ENCODE measurements at places on chromosomes 11 and 22.

GRCh38 chr22:28737701-28738100, 3.9 kb downstream of the CHEK2 start:
- DNase-seq, result no peak

DNA sequence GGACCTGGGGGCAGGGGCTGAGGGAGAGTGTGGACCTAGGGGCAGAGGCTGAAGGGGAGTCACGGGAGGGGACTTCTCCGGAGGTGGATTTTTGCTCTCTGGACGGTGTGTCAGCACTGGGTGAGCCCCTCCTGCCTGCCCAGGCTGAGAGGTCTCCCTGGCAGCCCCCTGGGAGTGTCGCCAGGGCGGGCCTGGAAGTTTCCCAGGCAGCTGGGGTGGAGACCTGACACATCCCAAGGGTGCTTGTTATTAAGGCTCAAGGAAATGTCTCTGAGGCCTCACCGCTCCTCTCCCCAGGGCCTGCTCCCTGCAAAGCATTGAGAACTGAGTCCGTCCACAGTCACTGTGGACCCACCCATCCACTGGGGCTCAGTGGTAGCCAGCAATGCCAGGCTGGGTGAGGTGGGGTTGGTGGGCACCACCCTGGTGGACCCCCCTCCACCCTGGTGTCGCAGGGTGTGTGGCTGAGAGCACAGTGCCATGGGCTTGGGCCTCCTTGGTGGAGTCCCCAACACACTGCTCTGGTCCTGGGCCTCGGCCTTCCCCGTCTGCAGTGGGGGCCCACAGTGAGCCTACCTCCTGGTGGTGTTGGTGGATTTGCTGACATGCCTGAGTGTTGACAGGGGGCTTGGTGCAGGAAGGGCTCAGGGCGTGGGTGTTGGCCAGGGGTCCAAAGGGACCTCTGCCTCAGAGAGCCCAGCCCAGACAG, 2.5 kb downstream of the CD81 start:
- no peak for DNase-seq

GRCh38 chr11:1854949-1855885, 2.3 kb downstream of the LSP1 start:
- no peak for DNase-seq

GRCh38 chr22:30824096-30824495, 129.4 kb downstream of the OSBP2 start:
- no peak for DNase-seq

DNA sequence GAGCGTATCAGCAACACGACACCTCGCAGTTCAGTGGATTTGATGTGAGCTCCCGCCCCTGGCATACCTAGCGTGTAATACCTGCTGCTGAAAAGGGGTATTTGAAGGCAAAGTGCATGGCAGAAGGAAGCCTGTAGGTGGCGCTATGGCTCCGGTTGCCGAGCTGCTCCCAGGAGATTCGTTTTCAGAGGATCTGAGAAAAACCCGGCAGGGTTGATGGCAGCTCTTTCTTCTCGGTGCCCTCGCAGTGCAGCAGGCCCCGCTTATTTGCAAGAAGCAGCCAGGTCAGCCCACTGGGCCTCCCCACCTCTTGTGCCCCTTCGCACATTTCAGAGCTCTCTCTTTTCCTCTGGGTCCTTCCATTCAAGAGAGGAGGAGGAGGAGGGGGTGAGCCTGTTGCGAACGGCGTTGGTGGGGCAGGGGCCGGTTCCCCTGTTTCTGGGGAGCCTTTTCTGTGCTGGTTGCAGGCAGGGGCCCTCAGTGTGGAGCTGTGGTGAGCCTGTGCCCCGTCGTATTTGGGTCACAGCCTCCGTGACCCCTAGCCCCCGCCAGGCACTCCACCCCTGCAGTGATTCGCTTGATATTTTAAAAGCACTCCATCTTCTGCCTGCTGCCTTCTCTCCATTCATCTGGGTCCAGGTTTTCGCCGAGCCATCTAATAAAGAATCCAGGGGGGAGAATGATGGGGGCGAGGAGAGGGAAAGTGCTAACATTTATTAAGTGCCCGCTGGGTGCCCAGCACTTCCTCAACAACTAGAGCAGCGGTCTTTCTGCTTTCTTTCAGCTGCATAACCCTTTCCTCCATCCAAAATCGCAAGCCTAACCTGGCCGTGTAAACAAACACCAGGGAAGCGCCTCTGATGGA, 85.3 kb upstream of the SYT13 start:
- no peak for DNase-seq

DNA sequence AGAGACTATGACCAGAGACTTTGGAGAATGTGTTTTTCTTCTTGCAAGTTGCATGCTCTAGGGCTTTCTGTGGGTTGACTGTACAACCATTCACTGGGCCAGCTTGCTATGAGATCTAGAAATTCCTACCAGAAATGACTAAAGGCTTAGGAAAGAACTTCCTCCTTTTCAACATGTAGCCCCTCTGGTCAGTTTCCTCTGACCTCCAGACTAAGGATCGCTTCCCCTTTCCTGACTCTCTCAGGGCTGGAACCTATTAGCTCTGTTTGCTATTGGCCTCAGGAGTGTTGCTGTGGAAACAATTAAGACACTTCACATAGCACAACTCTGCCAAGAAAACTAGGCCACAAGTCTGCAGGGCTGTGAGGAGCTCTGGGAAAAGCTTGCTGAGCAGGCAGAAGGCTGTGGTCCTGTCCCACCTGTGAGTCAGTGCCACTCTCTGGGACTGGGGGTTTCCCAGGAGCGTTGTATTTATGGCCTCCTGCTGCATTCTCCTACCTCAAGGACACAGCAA, 10.7 kb downstream of the CRY2 start:
- DNase-seq, result no peak

DNA sequence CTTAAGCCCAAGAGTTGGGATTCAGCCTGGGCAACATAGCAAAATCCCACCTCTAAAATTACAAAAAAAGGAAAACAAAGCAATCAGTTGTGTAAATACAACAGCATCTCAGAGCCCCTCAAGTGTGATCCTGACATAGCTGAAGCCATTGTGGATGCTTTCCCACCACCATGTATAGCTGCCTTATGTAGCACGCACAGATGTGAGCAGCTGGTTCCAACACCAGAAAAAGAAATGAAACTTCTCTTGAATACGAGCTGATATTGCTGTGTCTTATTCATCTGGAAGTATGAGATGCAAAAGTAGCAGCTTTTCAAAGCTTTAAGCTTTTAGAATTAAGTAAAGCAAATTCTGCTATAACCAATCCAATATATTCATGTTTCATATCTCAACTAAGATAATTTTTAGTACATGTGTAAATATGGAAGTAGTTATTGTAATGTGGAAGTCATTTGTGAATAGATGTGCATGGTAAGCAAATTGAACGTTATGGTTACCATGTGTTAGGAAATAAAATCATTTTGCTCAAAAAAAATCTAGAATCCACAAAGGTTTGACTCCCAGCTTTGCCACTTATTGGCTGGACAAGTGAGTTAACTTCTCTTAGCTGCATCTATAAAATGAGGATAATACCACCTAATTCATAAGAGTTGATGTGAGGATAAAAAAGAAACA, 63.2 kb downstream of the SGSM3 start:
- DNase-seq, result no peak

- no peak for DNase-seq
Measured at GRCh38 chr11:118820412-118821357, 29.7 kb upstream of the DDX6 start.

GRCh38 chr11:122863704-122864326, 18.7 kb upstream of the JHY start:
- no peak for DNase-seq

DNA sequence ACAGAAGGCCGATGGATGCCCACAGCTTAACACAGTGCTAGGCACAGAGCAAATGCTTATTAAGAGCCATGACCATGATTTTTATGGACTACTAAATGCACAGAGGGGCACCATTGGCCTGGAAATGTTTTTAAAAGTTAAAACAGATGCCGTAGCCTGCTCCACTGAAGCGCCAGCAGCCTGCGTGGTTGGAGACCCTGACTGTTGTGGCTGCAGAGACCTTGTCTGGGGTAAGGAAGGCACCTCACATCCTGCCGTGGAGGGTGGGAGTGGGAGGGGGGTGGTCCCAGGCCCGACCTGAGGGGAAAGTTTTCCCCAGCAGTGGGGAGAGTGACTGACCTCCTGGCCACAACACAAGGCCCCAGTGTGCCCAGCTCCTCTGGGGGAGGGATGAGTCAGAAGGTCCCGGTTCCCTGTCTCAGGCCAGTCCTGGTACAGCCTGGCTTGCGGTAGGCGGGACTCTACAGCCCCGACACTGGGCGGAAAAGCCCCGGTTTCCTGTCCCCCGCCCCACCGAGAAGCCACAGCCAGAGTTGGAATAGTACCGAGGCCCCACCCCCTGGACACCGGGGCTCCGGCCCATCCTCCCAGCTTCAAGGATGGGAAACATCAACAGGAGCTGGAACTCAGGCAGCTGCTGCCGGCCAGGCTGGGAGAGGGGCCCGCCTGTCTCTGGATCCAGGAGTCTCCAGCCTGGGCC, 7.0 kb downstream of the CHST1 start:
- DNase-seq, result no peak

DNA sequence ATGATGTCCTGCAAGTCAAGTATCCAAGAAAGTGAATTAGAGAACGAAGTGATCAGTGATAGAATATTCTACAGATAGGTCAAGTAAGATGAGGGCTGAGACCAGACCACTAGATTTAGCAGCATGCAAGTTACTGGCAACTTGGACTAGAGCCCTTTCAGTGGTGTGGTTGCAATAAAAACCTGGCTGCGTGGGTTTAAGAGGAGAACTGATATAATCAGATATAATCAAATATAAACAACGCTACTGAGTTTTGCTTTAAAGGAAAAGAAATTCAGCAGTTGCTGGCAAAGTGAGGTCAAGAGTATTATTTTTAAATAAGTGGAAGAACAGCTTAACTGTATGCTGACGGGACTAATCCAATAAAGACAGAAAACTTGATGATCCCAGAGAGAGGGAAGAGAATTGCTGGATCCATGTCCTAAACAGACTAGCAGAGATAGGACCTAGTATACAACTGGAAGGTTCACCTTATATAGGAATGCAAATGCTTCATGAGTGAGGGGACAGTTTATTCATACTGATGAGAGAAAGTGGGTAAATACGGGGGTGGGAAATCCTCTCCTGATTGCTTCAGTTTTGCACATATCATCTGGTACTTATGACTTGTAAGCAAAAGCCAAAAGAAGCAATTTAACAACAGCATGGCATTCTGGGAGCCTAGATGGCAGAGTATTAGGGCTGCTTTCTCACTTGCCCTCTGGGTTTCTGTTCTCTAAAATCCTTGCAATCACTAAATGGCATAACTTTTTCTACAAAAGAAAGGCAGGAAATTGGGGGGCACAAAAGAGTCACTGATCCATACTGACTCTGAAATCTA, 146.2 kb downstream of the RBFOX2 start:
- DNase-seq, result no peak

DNA sequence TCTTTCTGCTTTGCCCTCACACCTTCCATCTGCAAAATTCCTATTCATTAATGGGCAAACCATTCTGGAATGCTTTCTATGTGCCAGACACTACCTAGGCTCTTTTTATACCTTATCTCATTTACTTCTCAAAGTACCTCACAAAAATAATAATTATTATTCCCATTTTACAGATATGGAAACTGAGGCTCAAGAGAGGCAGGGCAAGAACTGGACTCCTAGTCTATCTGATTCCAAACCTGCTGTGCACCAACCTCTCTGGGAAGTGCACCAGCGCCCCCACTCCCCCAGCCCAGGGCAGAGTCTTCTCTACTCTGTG, 826 bp upstream of the DGAT2 start:
- no peak for DNase-seq

GRCh38 chr11:96412761-96413381, 23.1 kb downstream of the JRKL start:
- no peak for DNase-seq

DNA sequence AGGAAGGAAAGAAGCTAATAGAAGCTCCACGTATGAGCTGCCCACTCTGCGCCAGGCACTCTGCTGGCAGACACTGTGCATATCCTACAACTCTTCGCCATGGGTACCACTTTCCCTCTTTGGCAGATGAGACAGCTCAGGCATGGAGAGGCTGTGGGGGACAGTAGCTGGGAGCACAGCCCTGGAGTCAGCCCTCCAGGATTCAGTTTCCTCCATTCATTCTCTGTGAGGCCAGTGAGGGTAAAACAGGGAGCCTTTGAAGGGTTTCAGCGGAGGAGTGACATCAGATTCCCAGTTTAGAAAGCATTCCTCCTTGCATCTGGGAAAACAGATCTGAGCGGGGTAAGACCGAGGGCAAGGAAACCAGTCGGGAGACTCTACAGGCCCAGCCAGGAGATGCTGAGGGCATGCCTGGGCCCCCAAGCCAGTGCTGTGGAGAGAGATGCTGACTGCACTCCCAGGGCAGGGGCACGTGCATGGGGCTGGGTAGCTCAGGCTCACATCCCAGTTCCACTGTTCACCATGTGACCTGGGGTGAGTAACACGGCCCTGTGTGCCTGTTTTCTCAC, 58.3 kb upstream of the EMID1 start:
- no peak for DNase-seq

- DNase-seq, result no peak
Measured at GRCh38 chr11:71153005-71153390, 99.4 kb downstream of the SHANK2 start.

DNA sequence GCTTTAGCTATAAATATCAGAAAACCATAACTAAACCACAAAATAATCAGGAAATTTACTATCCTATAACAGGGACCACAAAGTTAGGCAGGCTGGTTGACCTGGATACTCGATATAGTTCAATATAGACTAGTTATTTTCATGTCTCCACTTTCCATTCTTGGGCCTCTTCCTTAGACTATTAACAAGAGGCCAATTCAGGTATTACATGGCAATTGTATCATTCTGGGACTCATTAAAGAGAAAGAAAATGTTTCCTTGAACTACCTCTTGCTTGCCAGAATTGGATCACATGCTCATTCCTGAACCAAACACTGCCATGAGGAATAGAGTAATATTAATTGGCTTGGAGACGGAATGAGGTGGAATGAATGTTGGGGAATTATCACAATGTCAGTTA, 76.0 kb downstream of the EIF3M start:
- no peak for DNase-seq

DNA sequence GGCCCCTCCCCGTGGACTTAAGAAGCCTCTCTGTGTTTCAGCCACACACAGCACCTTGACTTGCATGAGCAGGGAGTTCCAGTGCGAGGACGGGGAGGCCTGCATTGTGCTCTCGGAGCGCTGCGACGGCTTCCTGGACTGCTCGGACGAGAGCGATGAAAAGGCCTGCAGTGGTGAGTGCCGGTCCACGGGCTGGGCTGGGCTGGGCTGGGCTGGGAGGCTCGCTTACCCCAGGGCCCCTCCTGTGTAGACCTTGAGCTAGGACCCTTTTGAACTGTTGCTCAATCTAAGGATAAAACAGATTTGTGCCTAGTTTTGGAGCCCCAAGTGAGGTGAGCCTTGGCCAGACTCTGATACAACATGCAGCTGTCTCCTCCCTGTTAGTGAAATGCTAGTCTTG, 151.4 kb upstream of the SORL1-AS1 start:
- DNase-seq, result no peak
